ENCODE measurements at places on chromosomes 13 and 19.
A peak's percentile ranks its signal among the peaks of the same experiment; 100 is the strongest.

GRCh38 chr19:32750441-32751055 is 31.0 kb downstream of the TDRD12 start:
- DNase-seq = no peak

- DNase-seq = no peak
Measured at GRCh38 chr13:50326811-50327210, 311.6 kb downstream of the KCNRG start.

DNA sequence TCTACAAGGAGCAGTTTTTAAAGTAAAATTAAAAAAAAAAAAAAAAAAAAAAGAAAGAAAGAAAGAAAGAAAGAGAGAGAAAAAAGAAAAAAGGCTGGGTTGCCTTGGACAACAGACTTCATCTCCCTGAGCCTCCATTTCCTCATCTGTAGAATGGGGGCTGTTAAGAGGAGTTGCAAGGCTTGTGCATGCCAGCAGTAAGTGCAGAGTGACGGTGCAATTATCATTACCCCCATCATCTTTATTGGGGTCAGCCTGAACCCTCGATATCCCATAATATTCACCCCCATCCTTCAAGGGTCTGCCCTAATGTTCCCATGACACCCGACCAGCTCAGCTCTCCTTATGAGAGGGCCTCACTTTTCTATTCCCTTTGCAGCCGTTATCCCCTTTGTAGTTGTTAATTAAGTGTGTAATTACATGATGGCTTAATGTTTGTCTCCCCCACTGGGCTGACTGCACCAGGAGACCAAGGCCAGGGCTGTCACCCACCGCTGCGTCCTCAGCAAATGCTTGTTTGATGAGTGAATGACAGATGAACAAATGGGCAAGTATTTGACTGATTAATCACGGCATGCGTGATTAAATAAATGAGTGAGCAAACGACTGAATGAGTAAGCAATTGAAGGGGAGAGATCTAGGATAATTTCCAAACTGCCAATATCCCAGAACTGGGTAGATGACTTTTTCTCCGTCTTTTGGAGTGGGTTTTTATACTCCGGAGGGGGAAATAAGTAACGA is 10.1 kb downstream of the FOSB start:
- peak; percentile 79 for DNase-seq

- no peak for DNase-seq
Measured at GRCh38 chr19:8168537-8168936, 19.1 kb upstream of the FBN3 start.

GRCh38 chr13:110957181-110957884 is 42.5 kb upstream of the ANKRD10 start:
- DNase-seq = no peak
